ENCODE measurements at places on chromosomes 13 and 19. TPM values are rescaled to one million over a fixed set of nuclear protein-coding genes. Genes with fewer than 3 reads are reported as not detected.

LMTK3 gene
- total RNA-seq: 5.7 TPM

TLE6 gene
- 1.2 TPM for total RNA-seq

NPAS1 gene
- not detected for total RNA-seq

FGF22 gene
- total RNA-seq: not detected

GIPR gene
- 4.8 TPM for total RNA-seq

ZNF497 gene
- total RNA-seq: 2.1 TPM

LILRB5 gene
- not detected for total RNA-seq

IL4I1 gene
- total RNA-seq: 2.4 TPM

GZMM gene
- 49.7 TPM for total RNA-seq

ZNF837 gene
- total RNA-seq: 2.3 TPM

IL11 gene
- 0.29 TPM for total RNA-seq

PTPRH gene
- total RNA-seq: not detected

ZNF492 gene
- total RNA-seq: 1.9 TPM

IQCN gene
- 5.2 TPM for total RNA-seq

FAM83E gene
- 2.1 TPM for total RNA-seq

TMEM190 gene
- not detected for total RNA-seq

KLHL1 gene
- total RNA-seq: not detected

NKG7 gene
- total RNA-seq: 63.6 TPM

GSX1 gene
- not detected for total RNA-seq

SIGLEC11 gene
- not detected for total RNA-seq

PLK5 gene
- not detected for total RNA-seq

CFD gene
- 3.6 TPM for total RNA-seq

CLEC17A gene
- total RNA-seq: not detected

C13orf42 gene
- total RNA-seq: not detected

TMC4 gene
- 3.1 TPM for total RNA-seq

ZNF625 gene
- 6.0 TPM for total RNA-seq

FGF14 gene
- total RNA-seq: not detected

TGFBR3L gene
- 1.4 TPM for total RNA-seq
